Stimulated activated CD4-positive, alpha-beta T cell treated with anti-CD3 and anti-CD28 coated beads, Interleukin-1b, Interleukin-23, amount 100 ng/mL, for 24 hours (primary cell): ENCODE measurements at places on chromosomes 16 and 17.

DNA sequence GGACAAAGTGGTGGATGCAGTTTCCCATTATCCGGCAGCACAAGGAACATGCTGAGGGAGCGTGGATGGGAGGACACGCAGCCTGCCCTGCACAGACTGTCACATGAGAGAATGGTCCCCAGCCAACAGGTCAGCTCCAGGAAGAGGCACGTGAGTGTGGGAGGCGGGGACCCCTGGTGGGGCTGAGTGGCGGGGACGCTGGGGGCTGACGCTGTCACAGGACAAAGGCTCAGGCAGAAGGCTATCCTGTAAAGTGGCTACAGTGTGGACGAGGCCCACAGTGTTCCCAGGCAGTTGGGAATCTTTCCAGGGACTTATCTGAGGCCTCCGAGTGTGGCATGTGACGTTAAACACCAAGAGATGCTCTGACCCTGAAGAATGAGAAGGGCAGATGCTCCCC is 30.4 kb downstream of the MBTPS1 start:
- no peak for DNase-seq

DNA sequence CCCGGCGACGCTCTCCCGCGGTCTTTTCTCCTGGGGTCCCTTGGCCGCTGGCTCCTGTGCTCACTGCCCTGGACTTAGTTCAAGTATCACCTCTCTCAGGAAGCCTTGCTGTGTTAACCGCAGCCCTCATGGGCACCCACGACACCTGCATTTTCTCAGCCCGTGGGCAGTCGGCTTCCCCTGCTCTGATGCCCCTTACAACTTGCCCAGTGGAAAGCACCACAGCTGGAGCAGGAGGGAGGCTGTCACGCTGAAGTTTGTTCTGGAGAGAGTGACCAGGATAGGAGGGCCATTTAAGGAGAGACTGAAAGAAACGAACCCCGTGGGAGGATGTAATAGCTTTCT is 395 bp downstream of the STXBP4 start:
- DNase-seq, result no peak

DNA sequence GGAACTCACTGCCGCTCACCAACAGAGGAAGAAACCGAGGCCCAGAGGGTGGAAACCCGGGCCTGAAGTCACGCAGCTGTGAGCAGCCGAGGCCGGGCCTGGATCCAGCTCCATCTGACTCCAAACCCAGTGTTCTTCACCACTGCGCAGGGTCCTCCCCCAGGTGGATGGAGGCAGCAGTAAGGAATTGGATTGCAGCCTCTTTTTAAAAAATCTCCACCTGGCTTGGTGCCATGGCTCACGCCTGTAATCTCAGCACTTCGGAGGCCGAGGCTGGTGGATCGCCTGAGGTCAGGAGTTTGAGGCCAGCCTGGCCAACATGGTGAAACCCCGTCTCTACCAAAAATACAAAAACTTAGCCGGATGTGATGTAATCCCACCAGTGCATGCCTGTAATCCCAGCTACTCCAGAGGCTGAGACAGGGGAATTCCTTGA is 177.2 kb downstream of the FOXL1 start:
- no peak for DNase-seq

GRCh38 chr16:86735727-86736126 is 157.4 kb downstream of the FOXL1 start:
- DNase-seq, result no peak

DNA sequence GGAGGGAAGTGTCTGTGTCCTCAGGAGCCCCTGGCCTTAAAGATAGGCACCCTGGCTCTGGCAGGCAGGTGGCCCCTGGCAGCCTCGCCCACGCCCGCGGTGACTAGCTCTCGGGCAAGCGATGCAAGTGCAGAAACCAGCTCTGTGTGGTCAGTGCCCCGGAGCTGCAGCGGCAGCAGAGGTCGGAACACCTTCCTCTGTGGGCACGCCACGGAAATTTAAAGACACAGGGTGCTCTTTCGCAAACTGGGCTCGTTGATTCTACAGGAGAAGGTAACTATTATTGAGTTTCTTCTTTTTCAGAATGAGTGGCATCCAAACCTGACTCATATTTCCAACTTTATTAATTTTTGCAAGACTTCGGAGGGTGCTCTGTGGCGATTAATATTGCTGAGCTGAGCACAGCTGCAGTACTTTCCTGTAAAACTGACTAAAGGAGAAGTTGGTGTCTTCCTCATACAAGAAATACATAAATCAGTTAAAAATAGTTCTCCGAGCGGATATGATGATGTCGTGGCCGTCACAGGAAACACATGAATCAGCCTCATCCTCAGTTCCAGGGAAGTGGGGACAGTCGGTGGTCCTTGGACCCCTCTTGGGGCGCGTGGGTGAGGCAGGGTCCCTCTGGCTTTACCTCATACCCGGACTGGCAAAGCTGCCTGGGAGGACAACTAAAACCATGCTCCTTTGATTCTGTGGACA is 120.2 kb downstream of the METRNL start:
- peak; percentile 29 for DNase-seq

DNA sequence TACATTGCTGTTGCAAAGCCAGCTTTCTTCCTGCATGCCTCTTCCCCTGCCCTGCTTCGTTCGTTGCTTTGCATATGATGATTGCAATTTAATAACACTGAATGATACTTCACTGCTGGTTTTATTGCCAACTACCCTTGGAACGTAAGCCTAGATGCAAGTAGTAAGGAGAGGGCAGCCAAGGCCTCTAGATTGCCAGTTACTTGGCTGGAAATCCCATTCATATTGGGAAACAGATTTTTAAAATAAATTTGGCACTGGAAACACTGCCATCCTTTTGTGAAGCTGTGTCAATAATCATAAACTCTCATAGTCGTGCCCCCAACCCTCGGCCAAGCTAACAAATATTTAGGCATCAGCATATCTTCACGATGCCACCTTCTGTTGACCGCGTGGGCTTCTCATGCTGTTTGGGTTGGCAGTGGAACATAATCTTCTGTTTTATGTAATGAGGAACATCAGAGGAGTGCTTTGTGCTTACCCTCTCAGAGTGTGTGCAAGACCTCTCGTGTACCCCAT is 86.5 kb downstream of the MAP2K6 start:
- DNase-seq, result no peak

DNA sequence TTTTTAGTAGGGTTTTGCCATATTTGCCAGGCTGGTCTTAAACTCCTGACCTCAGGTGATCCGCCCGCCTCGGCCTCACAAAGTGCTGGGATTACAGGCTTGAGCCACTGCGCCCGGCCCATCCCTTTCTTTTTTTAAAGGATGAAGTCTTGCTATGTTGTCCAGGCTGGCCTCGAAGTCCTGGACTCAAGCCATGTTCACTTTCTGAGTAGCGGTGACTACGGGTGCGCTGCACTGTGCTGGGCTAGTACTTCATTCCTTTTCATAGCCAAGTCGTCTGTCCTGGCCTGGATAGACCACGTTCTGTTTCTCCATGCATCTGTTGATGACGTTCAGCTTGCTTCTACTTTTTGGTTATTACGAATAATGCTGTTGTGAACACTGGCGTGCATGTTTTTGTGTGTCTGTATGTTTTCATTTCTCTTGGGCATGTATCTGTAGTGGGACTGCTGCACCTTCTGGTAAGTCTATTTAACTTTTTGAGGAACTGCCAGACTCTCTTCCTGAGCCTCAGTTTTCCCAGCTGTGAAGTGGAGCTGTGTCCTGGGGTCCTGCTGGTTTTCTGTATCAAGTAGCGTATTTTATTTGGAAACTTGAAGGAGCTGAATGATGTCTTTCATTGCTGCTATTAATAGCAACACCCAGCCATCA is 40.0 kb upstream of the GSE1 start:
- no peak for DNase-seq

GRCh38 chr17:64063766-64064224 is 43.4 kb upstream of the ICAM2 start:
- peak; percentile 35 for DNase-seq

GRCh38 chr17:4331614-4332013 is 34.9 kb downstream of the UBE2G1 start:
- no peak for DNase-seq

DNA sequence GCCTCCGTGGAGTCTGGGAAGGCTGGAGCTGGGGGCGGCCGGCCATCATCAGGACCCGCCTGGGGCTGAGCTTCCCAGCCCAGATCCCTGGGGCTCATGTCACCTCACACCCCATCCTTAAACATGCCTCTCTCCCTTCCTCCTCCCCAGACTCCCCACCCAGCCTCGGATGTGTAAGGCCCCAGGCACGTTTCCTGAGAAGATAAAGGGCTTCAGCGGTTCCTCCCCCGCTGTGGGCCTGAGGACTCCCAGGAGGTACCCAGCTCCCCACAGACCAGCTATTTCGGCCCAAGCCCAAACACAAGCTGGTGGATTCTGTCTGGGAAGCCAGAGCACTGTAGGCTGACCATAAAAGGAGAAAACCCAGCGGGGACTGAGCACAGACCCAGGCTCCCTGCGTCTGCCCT is 49.2 kb downstream of the MYH11 start:
- no peak for DNase-seq
